ENCODE measurements at places on chromosomes 16 and 17.

DNA sequence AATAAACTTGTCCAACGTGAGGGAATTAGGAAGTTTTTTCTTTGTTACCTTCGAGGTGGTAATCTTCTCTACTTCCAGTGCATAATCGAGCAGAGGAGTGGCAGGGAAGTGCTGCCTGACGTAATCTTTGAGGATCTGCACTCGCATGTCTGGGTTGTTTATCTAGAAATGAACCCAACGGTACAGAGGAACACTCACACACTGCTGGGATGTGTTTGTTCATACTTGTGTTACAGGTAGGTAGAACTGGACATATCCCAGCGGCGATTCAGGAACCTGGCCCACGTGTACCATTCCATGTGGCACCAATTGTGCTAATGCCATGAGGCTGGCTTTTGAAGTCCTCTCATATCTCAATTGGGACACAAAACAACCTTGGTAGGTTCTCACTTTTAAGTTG lies 4.2 kb upstream of the KLHL11 start:
- no peak for DNase-seq

DNA sequence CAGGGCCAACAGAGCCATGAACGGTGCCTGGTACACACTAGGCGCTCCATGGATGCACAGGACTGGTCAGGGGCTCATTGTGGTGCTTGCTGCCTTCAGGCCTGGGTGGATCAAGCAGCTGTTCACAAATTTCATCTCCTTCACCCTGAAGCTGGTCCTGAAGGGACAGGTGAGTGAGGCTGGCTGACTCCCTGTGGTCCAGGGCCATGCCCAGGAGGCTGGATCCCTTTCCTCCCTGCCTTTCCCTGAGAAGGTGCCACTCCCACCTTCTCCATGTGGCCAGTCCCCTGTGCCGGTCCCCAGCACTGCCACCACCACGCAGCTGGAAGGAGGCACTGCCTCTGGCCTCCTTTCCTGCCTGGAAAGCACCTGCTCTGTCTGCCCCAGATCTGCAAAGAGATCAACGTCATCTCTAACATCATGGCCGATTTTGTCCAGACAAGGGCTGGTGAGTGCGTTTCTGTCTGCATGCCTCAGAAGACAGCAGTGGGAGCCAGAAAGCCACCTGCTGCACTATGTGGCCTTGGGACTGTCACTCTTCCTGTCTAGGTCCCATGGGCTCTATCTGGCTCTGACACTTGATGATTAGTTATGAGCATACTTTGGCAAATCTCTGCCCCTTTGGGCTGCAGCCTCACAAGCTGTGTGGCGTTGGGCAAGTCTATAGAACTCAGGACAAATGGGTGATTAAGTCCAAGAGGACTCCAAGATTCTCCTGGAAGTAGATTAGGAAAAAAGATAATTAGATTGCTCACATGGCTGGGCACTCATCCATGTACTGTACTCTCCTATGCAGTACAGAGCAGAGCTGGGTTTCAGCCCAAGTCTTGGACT lies 9.4 kb downstream of the CETP start:
- DNase-seq: no peak

DNA sequence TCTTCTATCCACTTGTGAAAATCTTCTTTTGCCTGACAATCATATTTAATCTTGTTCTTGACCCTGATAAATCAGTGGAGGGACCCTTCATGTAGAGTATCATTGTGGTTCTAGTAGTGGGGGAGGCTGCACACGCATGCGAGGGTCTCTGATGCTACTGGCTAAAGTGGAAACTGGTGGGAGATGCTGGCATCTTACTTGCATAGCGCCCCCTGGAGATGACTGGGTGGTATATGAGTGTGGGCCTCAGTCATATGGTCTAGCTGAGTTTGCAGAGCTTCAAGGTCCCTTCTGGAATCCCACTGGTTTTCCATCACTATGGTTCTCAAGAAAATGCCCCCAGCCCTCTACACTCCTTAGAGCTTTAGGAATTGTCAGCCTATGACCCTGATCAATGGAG lies 236.4 kb upstream of the AXIN2 start:
- no peak for DNase-seq

- DNase-seq: no peak
These were observed 49.9 kb upstream of the CDR2 start for GRCh38 chr16:22424161-22424937.

DNA sequence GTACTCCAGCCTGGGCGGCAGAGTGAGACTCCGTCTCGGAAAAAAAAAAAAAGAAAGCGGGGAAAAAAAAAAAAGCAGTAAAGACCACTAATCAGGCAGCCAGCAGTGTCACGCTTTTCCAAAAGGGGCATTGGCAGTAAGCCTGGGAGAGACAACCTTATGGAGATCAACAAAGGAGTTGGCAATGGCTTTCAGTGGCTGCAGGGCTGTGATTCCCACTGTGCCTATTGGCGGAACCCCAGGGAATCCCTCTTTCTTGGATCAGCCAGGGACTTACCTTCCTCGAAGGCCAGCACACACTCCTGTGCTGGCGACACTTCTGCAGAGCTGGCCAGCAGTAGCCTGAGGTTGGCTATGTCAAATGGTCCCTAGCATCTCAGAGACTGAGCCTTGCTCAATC lies 43.2 kb upstream of the ZFHX3 start:
- no peak for DNase-seq

- no peak for DNase-seq
These were observed 6.3 kb downstream of the TBC1D16 start for GRCh38 chr17:80029258-80029974.

DNA sequence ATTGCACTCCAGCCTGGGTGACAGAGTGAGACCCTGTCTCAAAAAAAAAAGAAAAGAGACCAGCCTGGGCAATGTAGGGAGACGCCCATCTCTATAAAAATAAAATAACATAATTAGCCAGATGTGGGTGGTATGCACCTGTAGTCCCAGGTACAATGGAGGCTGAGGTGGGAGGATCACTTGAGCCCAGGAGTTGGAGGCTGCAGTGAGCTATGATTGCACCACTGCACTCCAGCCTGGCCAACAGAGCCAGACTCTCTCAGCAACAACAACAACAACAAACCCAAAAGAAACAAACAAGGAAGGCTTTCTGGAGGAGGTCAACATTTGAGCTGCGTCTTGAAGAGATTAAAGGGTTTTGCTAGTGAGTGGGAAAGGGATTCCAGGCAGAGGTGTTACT lies 8.3 kb downstream of the EEF2K start:
- DNase-seq: no peak

- no peak for DNase-seq
These were observed 55.0 kb downstream of the RNF213 start for GRCh38 chr17:80315517-80316182.

- DNase-seq: no peak
These were observed 36.4 kb downstream of the KLHDC4 start for GRCh38 chr16:87729266-87729954.

DNA sequence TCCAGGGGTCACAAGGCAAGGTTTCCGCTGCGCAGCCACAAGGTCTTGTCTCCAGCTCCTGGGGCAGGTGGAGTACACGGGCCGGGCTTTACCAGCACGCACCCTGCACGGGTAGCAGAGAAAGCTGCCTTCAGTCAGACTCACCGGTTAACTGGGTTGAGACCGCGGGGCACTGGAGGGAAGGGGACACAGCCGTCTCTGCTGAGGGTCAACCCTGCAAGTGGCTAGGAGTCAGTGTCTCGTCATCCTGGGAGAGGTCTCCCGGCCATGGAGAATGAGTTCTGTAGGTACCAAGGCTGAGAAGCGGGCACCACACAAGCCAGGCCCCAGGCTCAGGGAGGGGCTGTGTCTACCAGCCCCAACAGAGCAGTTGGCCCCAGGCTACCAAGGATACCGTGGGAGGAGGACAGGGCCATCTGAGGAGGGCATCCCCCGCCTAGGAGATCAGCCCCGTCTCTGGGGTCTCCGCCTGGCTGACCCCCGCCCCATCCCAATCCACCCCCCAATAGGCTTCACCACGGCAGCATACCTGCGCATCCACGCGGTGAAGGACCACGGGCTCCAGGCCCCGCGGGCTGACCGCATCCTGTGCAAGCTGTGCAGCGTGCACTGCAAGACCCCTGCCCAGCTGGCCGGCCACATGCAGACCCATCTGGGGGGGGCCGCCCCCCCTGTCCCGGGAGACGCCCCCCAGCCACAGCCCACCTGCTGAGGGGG lies 2.8 kb upstream of the PRRT2 start:
- DNase-seq: no peak

DNA sequence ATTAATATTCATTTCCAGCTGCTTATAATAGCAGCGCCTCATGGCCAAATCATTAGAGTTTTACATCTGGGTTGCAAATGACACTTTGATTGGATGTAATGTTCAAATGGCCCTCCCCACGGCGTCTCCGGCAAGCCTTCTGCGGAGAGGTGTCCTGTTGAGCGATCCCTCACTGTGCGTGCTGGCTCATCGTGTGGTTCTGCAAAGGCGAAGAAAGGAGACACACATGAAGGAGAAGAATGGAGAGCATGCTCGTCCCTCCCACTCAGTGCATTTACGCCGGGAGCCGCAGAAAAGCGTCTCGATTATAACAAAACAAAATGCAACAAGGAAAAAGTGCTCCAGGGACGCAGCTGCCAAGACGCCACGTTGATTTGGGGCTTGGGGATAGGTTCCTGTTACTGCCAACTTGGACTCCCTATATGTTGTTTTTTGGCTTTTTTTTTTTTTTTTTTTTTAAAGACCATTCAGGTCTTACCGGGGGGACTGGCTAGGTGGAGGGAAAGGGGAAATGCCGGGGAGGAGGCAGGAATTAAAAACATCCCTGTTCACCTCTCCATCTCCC lies 117.6 kb downstream of the C16orf78 start:
- DNase-seq: no peak

GRCh38 chr17:59512844-59513385 lies 52.5 kb upstream of the DHX40 start:
- DNase-seq: no peak

DNA sequence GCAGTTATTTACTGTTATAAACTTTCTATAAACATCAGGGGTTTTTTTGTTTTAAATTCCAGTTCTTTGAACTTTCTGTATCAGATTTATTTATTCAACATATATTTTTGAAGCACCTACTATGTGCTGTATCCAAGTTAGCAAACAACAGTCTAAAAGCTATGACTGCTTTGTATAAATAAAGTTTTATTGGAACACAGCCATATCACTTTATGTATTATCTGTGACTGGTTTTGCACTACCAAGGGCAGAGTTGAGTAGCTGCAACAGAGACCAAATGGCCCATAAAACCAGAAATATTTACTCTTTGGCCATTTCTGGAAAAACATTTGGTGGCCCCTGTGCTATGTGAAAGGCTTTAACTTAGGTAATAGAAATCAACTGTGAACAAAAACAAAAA lies 110.2 kb upstream of the ERCC4 start:
- DNase-seq: no peak

DNA sequence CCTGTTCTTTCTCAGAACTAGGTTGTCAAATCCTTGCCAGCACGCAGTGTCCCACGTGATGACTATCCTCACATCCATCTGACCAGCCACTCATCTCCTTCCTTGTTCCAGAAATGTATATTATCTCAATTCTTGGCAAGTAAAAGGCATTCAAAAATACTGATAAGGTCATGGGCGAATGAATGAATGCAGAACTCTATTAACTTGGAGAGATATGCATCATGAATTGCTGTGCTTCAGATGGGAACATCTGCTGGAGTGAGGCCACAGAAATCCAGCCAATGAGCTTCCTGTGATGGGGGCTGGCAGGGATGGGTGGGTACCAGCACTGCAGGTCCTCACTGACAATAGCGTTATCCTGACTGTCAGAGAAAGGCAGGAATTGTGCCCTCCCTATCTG lies 19.0 kb downstream of the FAHD1 start:
- DNase-seq: no peak

DNA sequence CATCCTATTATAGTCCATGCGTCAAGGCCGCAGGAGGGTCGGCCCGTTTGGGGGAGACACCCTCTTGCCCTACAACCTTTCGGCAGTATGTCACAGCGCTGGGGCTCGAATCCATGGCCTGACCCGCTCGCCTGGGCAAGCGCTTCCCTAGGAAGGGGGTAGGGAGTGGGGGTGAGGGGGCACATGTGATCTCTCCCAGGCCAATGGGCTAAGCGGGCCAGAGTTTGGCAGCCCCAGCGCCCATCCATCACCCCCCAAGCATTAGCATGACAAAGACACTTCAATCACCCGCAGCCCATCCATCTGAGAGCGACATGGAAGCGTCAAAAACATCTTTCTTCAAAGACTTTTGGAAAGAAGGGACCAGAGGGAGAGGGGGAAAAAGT lies at the start of gene HOXB1:
Gene HOXB1 (minus strand): TSS at position 125 of the 386 bp plus-strand sequence. CDS start 107 bp downstream, at position 18.
- no peak for DNase-seq

- DNase-seq: no peak
These were observed 1.7 kb downstream of the ADORA2B start for GRCh38 chr17:15946611-15947120.

DNA sequence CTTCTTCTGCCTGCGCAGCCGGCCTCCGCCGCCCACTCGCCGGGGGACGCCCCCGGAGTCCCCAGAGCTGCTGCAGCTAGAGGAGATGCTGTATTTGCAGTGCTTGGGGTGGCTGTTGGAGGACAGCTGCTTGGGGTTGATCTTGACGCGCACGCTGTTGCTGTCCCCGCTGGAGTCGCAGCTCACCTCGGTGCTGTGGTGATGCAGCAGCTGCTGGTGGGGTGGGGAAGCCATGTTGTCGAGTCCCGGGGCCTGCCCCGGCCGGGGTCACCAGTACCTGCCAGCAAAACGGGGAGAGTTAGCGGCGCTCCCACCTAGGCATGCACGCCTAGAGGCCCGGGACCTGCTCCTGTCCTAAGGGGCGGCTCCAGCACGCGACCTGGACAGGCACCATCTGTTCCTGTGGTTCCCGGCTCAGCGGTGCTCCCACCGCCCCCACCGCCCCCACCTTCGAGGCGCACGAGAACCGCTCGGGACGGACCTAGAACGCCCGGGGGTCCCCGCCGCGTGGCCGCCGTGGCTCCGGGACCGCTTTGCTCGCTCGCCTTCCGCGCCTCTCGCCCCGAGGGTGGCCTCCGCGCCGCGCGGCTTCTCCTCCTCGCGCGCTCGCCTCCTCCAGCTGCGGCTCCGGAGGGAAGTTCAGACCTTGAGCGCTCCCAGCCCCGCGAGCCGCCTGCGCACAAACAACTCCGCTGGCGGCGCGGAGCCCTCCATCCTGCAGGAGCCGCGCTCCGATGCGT lies 863 bp downstream of the ADCY9 start:
- no peak for DNase-seq

DNA sequence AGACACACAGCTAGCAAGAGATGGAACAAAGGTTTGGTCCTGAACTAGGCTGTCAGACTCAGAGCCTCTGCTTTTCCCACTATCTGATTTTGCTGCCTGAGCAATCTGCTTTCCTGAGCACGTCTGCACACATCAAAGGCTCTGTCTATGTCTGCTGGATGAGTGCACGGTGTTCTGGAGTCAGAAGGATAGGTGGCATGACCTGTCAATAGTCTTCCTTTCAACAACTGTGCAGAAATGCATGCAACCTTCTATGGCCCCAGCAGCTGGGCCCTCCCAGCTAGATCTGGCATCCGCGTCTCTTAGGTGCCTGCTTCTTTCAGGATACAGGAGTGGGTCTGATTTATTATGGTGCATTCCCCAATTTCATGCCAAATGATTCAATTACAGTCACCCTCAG lies 138.3 kb downstream of the UTP18 start:
- no peak for DNase-seq

All from NCI-H187 treated with DMSO at 0.1 percent for 48 hours (cell line).